ENCODE measurements at places on chromosomes 5 and 9.

DNA sequence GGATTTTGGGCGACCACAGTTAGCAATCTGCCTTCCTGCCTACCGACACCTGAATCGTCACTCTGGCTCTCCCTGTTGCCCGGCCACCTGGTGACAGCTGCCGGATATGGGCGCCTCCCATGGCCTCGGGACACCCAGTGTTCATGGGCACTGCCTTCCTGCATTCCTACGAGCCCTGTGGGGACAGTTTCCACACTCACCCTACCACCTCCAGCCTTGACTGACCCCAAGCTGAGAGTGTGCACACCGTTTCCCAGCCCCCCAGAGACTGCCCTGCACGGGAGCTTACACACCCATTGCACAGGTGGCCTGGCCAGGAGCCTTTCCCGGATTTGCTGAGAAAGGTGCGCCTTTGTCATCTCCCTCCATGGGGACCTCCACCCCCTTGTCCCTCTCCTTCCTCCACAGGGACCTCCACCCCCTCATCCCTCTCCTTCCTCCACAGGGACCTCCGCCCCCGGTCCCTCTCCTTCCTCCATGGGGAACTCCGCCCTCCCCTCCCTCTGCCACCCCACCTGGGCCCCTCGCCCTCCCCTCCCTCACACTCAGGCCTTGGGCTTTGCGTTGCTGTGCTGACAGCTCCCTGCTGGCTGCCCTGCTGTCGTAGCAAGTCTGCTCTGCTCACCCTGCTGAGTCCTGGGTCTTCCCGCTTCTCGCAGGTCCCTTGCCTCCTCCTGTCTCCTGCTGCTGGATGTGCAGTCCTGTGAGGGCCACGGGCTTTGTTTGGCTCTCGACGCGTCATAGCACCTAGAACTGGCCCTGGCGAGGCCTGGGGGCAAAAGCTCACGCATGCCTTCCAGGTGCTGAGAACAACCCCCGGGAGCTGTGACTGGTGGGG is 48.4 kb downstream of the MRPL36 start:
- DNase-seq: no peak

GRCh38 chr9:111431684-111432083 is 52.5 kb downstream of the ECPAS start:
- no peak for DNase-seq

GRCh38 chr9:117335837-117336433 is 78.9 kb downstream of the ASTN2 start:
- DNase-seq: no peak

- no peak for DNase-seq
Measured at GRCh38 chr5:103598997-103599566, 36.5 kb upstream of the NUDT12 start.

GRCh38 chr5:11760934-11761603 is 143.2 kb downstream of the CTNND2 start:
- no peak for DNase-seq

DNA sequence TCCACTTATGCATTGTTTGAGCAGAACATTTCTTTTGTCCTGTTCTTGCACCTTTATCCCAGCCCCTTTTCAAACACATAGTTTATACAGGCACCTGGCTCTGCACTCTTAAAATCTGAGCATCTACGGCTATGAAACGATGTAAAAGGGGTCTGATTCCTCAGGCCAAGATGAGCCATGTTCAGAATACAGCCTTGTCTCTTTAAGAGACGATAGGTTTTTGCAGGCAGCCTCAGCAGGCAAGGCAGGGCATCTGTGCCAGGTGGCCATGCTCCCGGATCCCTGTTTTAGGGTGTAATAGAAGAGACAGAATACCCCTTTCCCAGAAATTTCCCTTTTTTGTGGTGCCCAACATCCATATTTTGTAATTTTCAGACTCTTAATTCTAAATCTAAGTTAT is 89.1 kb upstream of the NFIB start:
- no peak for DNase-seq

DNA sequence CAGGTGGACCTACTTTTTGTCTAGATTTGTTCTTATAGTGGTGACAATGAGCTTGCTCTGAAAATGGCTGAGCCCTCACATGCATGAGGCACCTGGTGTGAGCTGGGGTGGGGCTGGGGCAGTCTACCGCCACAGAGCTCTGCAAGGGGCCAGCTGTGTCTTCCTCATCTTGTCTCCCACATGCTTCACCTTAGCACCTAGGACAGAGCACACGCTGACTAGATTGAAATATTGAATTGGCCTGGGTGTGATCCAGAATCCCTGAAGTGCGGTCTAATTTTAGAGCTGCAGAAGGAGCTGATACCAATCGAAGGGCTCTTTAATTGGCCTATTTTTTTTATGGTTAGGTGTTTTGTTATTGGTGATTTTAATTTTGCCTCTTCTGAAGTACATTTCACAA is 126.1 kb upstream of the NFIB start:
- no peak for DNase-seq

- DNase-seq: no peak
Measured at GRCh38 chr9:116334546-116335150, 181.1 kb downstream of the PAPPA start.

DNA sequence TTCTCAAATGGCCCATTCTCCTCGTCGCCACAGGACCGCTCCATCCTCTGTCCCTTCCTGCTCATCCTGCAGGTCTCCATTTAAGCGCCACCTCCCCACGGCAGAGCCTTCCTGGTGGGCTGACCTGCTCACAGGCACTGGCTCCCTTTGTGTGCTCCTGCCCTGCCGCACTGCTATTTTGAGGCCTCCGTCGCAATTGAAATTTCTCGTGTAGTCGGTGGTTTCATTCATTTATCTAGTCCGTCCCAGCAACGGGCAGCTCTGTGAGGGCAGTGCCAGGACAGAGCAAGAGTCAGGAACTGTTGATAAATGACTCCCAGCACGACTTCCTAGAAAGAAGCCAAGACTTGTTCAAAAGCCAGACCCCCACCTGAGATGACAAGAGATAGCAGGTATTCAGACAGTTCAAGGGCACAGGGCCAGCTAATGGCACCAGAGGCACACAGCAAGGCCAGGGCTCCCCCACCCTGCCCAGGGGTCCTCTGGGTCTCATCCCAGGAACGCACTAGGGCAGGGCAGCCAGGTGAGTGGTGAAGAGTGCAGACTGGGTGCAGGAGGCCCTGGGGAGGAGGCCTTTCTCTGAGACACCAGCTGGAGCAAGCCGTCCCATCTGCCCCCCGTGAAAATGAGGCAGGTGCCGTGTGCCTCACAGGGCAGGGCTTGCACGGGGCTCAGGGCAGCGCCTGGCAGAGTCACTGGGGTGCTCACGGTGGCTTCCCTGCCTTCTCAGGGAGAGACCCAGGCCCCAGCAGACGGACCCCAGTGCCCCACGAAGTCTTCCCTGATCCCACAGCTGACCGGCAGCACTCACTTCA is 36.9 kb downstream of the FAM78A start:
- DNase-seq: no peak

DNA sequence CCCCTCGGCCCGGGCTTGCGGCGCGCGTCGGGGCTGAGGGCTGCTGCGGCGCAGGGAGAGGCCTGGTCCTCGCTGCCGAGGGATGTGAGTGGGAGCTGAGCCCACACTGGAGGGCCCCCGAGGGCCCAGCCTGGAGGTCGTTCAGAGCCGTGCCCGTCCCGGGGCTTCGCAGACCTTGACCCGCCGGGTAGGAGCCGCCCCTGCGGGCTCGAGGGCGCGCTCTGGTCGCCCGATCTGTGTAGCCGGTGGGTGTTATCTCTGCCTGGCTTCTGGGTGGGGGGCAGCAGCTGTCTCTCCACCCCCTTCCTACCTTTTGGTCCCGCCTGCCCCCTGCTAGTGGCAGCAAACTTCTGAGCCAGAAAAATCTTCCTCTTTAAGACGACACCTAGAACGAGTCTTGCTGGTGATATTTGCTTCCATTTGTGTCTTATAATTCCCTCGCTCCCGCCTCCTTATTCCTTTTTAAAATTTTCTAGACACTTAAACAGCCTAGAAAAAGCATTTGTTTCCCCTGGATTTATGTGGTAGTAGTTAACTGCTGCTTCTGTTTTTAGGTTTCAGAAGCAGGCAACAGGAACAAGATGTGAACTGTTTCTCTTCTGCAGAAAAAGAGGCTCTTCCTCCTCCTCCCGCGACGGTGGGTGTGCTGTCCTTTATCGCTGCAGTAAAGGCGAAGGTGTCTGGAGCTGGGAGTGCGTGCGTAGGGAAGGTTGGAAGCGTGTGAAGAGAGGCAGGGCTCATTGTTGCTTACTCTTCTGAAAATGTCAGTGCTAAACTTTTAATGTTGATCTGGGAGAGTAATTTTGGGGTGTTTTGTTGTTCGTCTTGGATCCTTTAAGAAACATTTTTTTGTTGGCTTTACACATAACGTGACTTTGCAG is 554 bp downstream of the JAK2 start:
- DNase-seq: no peak

- DNase-seq: no peak
Measured at GRCh38 chr5:126456217-126456820, 33.1 kb downstream of the GRAMD2B start.

Measured in NCI-H187 (cell line).